ENCODE measurements at places on chromosomes 13 and 19. TPM values are rescaled to one million over a fixed set of nuclear protein-coding genes. Genes with fewer than 3 reads are reported as not detected.

DNA sequence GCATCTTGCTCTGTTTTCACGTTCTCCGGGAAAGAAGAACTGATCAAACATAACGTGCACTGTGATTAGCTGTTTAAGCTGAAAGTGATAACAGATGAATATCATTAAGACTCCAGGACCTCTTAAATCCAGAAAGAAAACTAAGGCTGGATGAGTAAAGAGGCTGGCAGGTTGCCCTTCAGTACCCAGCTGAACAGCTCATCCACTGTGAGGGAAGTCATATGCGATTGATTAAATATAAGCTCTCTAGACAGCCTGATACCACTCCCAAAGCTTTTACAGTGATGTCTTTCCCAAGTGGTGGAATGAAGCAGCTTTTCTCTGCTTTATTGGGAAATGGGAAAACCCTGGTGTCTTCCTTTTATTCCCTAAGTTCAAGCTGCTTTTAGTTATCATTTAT lies 116.9 kb downstream of the EFNB2 start:
- DNase-seq = no peak
- H3K4me1 ChIP-seq = peaks cover 2% of the 10 kb centered on the region
- H3K27ac ChIP-seq = no peak overlapping the region
- peaks cover 15% of the 10 kb centered on the region for H3K27me3 ChIP-seq
- no peak overlapping the region for H3K4me3 ChIP-seq

The C19orf33 gene
- not detected for total RNA-seq

- H3K4me3 ChIP-seq = no peak overlapping the region
- no peak overlapping the region for H3K27ac ChIP-seq
- no peaks in the 10 kb centered on the region for H3K36me3 ChIP-seq
- H3K27me3 ChIP-seq = no peaks in the 10 kb centered on the region
- peaks cover 3% of the 10 kb centered on the region for H3K4me1 ChIP-seq
Measured at GRCh38 chr19:6510618-6511017, 8.5 kb upstream of the TUBB4A start.

The TTC9B gene
- not detected for total RNA-seq

The SGCG gene
- total RNA-seq = not detected

DNA sequence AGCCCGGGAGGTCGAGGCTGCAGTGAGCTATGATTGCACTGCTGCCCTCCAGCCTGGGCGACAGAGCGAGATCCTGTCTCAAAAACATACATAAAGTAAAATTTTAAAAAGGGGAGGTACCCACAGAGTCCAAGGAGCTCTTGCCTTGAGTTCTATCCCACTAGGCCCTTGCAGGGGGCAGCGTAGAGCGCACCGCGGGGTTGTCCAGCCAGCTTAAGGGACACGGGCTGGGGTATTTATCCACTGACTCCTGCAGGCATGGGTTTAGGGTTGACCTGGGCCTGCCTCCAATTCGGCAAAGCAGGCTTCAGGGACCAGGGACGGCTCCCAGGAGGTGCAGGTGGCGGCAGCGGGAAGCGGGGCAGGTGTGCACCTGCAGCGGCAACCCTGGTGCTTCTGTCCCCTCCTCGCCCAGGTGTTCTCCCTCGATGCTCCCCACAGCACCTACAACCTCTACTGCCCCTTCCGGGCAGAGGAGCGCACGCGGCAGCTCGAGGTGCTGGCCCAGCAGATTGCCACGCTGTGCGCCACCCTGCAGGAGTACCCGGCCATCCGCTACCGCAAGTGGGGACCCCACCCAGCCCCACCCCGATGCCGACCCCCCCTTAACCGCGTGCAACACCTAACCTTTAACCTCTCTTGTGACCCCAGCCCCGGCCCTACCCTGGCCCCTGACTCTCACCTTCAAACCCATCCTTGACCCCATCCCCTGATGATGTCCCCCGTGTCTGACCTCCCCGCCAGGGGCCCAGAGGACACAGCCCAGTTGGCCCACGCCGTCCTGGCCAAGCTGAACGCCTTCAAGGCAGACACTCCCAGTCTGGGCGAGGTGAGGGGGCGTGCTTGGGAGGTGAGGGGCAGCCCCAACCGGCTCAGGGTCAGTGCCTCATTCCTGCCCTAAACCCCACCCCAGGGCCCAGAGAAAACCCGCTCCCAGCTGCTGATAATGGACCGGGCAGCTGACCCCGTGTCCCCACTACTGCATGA lies 4.7 kb downstream of the STXBP2 start:
- H3K27ac ChIP-seq = no peak overlapping the region
- no peak for DNase-seq
- peaks cover 11% of the 10 kb centered on the region for H3K4me1 ChIP-seq
- no peak overlapping the region for H3K4me3 ChIP-seq
- H3K27me3 ChIP-seq = no peaks in the 10 kb centered on the region

- no peaks in the 10 kb centered on the region for H3K36me3 ChIP-seq
- DNase-seq = no peak
- H3K4me3 ChIP-seq = no peak overlapping the region
- H3K27me3 ChIP-seq = peaks cover 27% of the 10 kb centered on the region
Measured at GRCh38 chr13:20297181-20297580, 65.1 kb upstream of the GJB6 start.

The TEX26 gene
- not detected for total RNA-seq

The PLVAP gene
- 0.68 TPM for total RNA-seq

All from activated naive CD8-positive, alpha-beta T cell treated with anti-CD3 and anti-CD28 coated beads, Interleukin-2, amount 10 ng/mL, durations not matched to agents 7 days and 5 days (primary cell).